ENCODE measurements at places on chromosomes 5 and 9.
A peak's percentile ranks its signal among the peaks of the same experiment; 100 is the strongest.

- no peaks in the 10 kb centered on the region for H3K27me3 ChIP-seq
- DNase-seq = no peak
- H3K36me3 ChIP-seq = no peaks in the 10 kb centered on the region
- no peak overlapping the region for H3K27ac ChIP-seq
Observed at GRCh38 chr9:35518225-35518821, 28.4 kb downstream of the RUSC2 start.

GRCh38 chr5:181127907-181128626 is 2.9 kb downstream of the OR2V1 start:
- no peak overlapping the region for H3K27ac ChIP-seq
- no peak for DNase-seq
- H3K27me3 ChIP-seq = no peaks in the 10 kb centered on the region
- no peak overlapping the region for H3K4me3 ChIP-seq

- no peak for DNase-seq
- H3K27me3 ChIP-seq = no peaks in the 10 kb centered on the region
- H3K36me3 ChIP-seq = no peaks in the 10 kb centered on the region
Observed at GRCh38 chr9:111799915-111800526, 5.3 kb upstream of the SHOC1 start.

DNA sequence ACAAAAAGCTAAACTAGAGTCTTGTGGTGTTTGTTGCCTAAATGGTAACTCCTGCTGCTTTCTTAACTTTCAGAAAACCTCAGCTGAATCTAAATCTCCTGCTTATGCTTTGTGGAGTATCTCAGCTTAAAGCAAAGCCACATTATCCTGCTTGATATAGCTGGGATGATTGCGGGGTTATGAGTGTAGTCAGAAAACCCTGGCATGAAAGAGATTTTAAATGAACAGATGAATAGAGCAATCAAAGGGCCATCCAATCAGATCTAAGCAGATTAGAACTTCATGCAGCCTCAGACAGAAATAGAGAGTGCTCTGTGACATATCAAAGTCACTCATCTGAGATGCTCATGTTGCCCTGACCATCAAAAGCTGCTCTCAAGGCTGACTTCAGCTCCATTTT is 305.5 kb downstream of the DMRT2 start:
- H3K27me3 ChIP-seq = no peaks in the 10 kb centered on the region
- H3K36me3 ChIP-seq = no peaks in the 10 kb centered on the region
- H3K27ac ChIP-seq = no peak overlapping the region
- no peaks in the 10 kb centered on the region for H3K4me1 ChIP-seq
- DNase-seq = no peak

- no peaks in the 10 kb centered on the region for H3K4me1 ChIP-seq
- H3K27ac ChIP-seq = no peak overlapping the region
- no peak for DNase-seq
- no peaks in the 10 kb centered on the region for H3K27me3 ChIP-seq
- H3K36me3 ChIP-seq = no peaks in the 10 kb centered on the region
- no peak overlapping the region for H3K4me3 ChIP-seq
Observed at GRCh38 chr5:76642390-76643040, 19.3 kb upstream of the F2RL2 start.

GRCh38 chr5:28397502-28397941 is 1359.1 kb upstream of the CDH9 start:
- no peaks in the 10 kb centered on the region for H3K4me1 ChIP-seq
- DNase-seq = no peak
- H3K4me3 ChIP-seq = no peak overlapping the region
- H3K27me3 ChIP-seq = no peaks in the 10 kb centered on the region

DNA sequence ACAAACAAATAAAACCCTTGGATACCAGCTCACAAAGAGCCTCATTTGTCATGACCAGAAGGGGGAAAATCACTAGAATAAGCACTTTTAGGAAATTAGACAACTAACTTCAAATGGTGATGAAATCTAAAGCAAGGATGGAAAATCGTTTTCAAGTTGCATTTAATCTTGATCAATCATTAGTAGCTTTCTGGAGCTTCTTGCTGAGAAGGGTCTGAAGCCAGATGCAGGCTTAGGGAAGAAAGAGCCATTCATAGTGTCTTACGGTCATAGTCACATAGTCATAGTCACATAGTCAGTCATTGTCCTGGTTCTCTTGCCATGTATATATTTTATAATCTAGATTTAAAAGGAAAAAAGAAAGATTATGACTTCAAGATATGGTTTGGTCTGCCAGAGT is 610.5 kb downstream of the ACTL7B start:
- no peaks in the 10 kb centered on the region for H3K4me1 ChIP-seq
- no peak overlapping the region for H3K27ac ChIP-seq
- H3K27me3 ChIP-seq = no peaks in the 10 kb centered on the region
- no peak for DNase-seq

- no peaks in the 10 kb centered on the region for H3K4me1 ChIP-seq
- DNase-seq = peak; percentile 72
- H3K36me3 ChIP-seq = no peaks in the 10 kb centered on the region
Observed at GRCh38 chr5:86968301-86968753, 299.4 kb upstream of the RASA1 start.

DNA sequence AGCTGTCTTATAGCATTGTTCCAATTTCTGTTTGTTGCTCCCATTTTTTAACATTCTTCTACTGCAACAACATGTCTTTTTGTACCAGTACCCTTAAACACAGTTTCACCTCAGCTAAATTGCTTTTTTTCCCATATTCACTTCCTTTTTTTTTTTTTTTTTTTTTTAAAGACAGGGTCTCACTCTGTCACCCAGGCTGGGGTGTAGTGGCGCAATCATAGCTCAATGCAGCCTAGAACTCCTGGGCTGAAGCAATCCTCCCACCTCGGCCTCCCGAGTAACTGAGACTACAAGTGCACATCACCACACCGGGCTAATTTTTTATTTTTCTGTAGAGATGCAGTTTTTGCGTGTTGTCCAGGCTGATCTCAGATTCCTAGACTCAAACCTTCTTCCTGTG is 161.3 kb downstream of the NIPBL start:
- no peaks in the 10 kb centered on the region for H3K27me3 ChIP-seq
- H3K4me3 ChIP-seq = no peak overlapping the region
- H3K4me1 ChIP-seq = no peaks in the 10 kb centered on the region
- no peak for DNase-seq
- no peak overlapping the region for H3K27ac ChIP-seq

DNA sequence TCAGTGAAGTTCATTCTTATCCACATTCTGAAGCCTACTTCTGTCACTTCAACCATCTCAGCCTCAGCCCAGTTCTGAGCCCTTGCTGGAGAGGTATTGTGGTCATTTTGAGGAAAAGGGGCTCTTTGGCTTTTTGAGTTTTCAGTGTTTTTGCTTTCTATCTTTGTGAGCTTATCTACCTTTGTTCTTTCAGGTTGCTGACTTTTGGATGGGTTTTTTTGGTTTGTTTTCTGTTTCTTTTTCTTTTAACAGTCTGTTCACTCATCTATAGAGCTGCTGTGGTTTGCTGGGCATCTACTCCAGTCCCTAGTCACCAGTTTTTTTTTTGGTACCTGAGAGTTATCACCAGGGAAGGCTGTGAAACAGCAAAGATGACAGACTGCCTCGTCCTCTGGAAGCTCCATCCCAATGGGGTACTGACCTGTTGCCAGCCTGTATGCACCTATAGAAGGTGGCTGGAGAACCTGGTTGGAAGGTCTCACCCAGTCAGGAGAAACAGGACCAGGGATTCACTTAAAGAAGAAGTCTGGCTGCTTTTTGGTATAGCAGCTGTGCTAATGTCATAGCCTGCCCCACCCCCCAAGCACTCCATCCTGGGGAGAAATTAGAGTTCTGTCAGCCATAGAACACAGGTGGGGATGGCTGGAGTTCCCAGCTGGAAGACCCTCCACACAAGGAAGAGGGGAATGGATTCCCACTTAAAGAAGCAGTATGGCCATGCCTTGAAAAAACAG is 138.6 kb upstream of the TSLP start:
- no peak for DNase-seq
- H3K27ac ChIP-seq = no peak overlapping the region
- no peak overlapping the region for H3K4me3 ChIP-seq
- no peaks in the 10 kb centered on the region for H3K4me1 ChIP-seq
- no peaks in the 10 kb centered on the region for H3K27me3 ChIP-seq
- no peaks in the 10 kb centered on the region for H3K36me3 ChIP-seq

GRCh38 chr5:159005062-159005461 is 94.7 kb downstream of the EBF1 start:
- DNase-seq = peak; percentile 69
- H3K27me3 ChIP-seq = no peaks in the 10 kb centered on the region
- peaks cover 94% of the 10 kb centered on the region for H3K4me1 ChIP-seq
- no peak overlapping the region for H3K4me3 ChIP-seq
- H3K36me3 ChIP-seq = peaks cover 16% of the 10 kb centered on the region
- H3K27ac ChIP-seq = peak overlapping the region; percentile 99

- no peak overlapping the region for H3K4me3 ChIP-seq
- H3K27ac ChIP-seq = no peak overlapping the region
- DNase-seq = no peak
- H3K36me3 ChIP-seq = no peaks in the 10 kb centered on the region
- no peaks in the 10 kb centered on the region for H3K4me1 ChIP-seq
Observed at GRCh38 chr9:136566901-136567300, 21.1 kb upstream of the NOTCH1 start.

GRCh38 chr9:18926513-18926912 is 106.5 kb downstream of the SAXO1 start:
- H3K36me3 ChIP-seq = no peaks in the 10 kb centered on the region
- no peaks in the 10 kb centered on the region for H3K4me1 ChIP-seq
- H3K4me3 ChIP-seq = no peak overlapping the region
- no peaks in the 10 kb centered on the region for H3K27me3 ChIP-seq

GRCh38 chr5:58394339-58394738 is 65.5 kb downstream of the PLK2 start:
- no peak overlapping the region for H3K27ac ChIP-seq
- no peak overlapping the region for H3K4me3 ChIP-seq
- H3K36me3 ChIP-seq = no peaks in the 10 kb centered on the region

- no peaks in the 10 kb centered on the region for H3K36me3 ChIP-seq
- H3K4me3 ChIP-seq = no peak overlapping the region
- no peak overlapping the region for H3K27ac ChIP-seq
- H3K27me3 ChIP-seq = no peaks in the 10 kb centered on the region
Observed at GRCh38 chr5:6820851-6821479, 107.7 kb downstream of the TENT4A start.

GRCh38 chr5:160747987-160748386 is 104.0 kb downstream of the ATP10B start:
- H3K36me3 ChIP-seq = no peaks in the 10 kb centered on the region
- H3K4me1 ChIP-seq = no peaks in the 10 kb centered on the region
- H3K4me3 ChIP-seq = no peak overlapping the region
- H3K27ac ChIP-seq = no peak overlapping the region

- peaks cover 47% of the 10 kb centered on the region for H3K4me1 ChIP-seq
- no peaks in the 10 kb centered on the region for H3K27me3 ChIP-seq
- DNase-seq = no peak
- H3K4me3 ChIP-seq = peak overlapping the region; percentile 88
- 0 out of 2 replicates have a peak overlapping the region, but pooled peaks have one; percentile 1 for H3K27ac ChIP-seq
Observed at GRCh38 chr9:100350188-100350587, 2.6 kb downstream of the TEX10 start.

DNA sequence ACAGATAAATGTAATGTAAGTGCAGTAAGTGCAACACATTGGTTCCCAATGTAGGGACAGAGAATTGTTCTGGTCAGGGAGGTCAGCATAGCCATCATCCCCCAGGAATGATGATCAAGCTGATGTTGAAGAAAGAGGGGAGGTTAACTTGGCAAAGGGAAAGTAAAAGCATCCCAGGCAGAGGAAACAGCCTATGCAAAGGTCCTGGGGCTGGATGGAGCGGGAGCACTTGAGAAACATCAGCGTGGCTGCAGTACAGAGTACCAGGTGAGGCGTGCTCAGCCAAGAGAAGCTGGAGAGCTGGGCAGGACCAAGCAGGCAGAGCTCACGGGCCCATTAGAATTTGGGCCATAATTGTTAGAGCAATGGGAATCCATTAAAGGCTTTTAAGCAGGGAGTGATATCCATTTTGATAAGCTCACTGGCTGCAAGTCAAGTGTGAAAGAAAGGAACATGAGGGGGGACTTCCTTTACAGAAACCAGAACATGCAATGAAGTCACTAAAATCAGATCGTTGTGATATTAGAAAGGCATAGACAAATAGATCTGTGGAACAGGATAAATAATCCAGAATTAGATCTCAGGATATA is 50.1 kb upstream of the HAND1 start:
- no peak for DNase-seq
- no peaks in the 10 kb centered on the region for H3K36me3 ChIP-seq
- no peaks in the 10 kb centered on the region for H3K4me1 ChIP-seq
- no peak overlapping the region for H3K27ac ChIP-seq

DNA sequence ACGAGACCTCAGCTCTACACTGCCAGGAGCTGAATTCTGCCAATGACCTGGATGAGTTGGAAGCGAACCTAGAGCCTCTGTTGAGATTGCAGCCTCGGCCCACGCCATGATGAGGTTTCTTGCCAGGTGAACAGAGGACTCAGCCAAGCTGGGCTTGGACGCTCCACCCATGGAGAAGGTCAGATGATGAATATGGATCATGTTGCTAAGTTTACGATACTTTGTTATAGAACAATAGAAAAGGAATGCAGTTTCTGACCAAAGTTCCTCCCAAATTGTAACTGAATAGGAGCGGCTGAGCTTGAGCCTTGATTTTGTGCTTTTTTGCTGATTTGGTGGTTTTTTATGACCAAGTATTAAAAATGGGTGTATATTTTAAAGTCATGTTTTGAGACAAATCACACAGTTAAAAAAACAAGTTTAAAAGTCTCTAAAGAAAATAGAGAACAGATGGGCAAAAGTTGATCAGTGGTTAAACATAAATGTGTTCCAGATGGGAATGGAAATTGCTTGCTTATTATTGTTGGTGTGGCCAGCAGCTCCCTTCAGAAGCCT is 32.9 kb downstream of the ROPN1L start:
- peaks cover 6% of the 10 kb centered on the region for H3K4me1 ChIP-seq
- DNase-seq = no peak
- no peaks in the 10 kb centered on the region for H3K27me3 ChIP-seq
- no peak overlapping the region for H3K27ac ChIP-seq
- no peak overlapping the region for H3K4me3 ChIP-seq

GRCh38 chr5:32276173-32276853 is 36.4 kb downstream of the MTMR12 start:
- no peaks in the 10 kb centered on the region for H3K27me3 ChIP-seq
- H3K27ac ChIP-seq = peak overlapping the region; percentile 90
- H3K4me1 ChIP-seq = peaks cover 63% of the 10 kb centered on the region
- no peak overlapping the region for H3K4me3 ChIP-seq
- peak; percentile 84 for DNase-seq

GRCh38 chr5:161547738-161548486 is 1.4 kb upstream of the GABRB2 start:
- no peak for DNase-seq
- H3K36me3 ChIP-seq = no peaks in the 10 kb centered on the region
- no peak overlapping the region for H3K27ac ChIP-seq
- no peaks in the 10 kb centered on the region for H3K4me1 ChIP-seq
- no peak overlapping the region for H3K4me3 ChIP-seq

GRCh38 chr9:72960446-72960845 is 7.6 kb upstream of the ALDH1A1 start:
- H3K4me1 ChIP-seq = no peaks in the 10 kb centered on the region
- H3K4me3 ChIP-seq = no peak overlapping the region
- H3K27ac ChIP-seq = no peak overlapping the region
- H3K36me3 ChIP-seq = no peaks in the 10 kb centered on the region
